SJCRH30 (cell line): ENCODE measurements at places on chromosomes 2 and 18. TPM values are rescaled to one million over a fixed set of nuclear protein-coding genes. Genes with fewer than 3 reads are reported as not detected.

MARCHF4 gene
- total RNA-seq = not detected in 2 replicates

- no peak overlapping the region for H3K4me3 ChIP-seq
- DNase-seq = peak; percentile 36
- H3K27ac ChIP-seq = no peak overlapping the region
- H3K36me3 ChIP-seq = no peaks in the 10 kb centered on the region
These were observed 723.7 kb downstream of the DCDC2C start for GRCh38 chr2:4427083-4427482.

DNA sequence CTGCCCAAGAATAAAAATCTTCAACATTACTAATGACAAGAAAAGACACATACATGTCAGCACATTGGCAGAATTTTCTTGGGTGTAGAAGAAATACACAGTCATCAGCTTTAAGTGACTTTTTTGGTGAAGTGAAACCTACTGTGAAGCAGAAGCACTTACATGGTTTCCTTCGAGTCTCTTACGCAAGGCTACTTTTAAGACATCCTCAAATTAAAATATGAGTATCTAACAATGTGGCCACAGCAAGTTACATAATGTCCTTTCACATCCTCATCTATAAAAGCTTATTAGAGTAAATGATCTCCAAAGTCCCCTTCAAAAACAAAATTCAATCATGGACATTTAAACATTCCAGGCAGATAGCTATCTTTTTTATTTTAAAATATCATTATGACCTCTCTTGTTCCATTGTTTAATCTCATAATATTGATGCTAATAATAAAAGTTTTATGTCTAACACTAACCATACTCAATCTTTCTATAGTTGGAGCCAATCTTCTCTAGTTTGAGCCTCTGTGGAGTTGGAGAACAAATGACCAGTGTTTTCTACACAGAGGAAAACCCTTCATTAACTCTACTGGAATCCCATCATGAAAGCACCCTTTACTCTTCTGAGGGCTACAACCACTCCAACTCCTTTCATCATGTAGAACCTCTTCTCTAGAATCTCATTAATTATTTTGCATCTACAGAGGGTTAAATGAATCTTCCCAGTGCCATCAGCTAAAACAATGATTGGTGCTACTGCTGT is 182.2 kb upstream of the ZFP36L2 start:
- peaks cover 27% of the 10 kb centered on the region for H3K4me1 ChIP-seq
- no peak for DNase-seq
- H3K27me3 ChIP-seq = no peaks in the 10 kb centered on the region
- no peak overlapping the region for H3K27ac ChIP-seq
- H3K4me3 ChIP-seq = no peak overlapping the region
- H3K36me3 ChIP-seq = no peaks in the 10 kb centered on the region

DNA sequence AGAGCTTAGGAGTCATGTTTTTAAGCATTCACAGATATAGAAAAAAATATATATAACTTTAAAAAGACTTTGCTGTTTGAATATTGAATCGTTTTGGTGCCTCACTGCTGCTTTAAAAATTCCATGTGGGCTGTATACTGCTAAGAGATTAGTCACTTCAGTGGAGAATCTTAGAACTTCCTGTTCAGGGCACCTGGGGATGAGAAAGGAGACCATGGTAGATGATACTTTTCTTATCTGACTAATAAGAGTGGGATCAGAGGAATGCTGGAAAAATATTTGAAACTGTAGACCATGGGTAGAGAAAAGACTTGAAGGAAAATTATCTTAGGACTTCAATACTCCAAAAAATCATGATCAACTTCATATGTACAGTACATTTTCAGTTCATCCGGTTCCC is 442.2 kb upstream of the SETBP1 start:
- H3K27ac ChIP-seq = no peak overlapping the region
- no peak overlapping the region for H3K4me3 ChIP-seq
- H3K36me3 ChIP-seq = no peaks in the 10 kb centered on the region
- no peaks in the 10 kb centered on the region for H3K27me3 ChIP-seq

DNA sequence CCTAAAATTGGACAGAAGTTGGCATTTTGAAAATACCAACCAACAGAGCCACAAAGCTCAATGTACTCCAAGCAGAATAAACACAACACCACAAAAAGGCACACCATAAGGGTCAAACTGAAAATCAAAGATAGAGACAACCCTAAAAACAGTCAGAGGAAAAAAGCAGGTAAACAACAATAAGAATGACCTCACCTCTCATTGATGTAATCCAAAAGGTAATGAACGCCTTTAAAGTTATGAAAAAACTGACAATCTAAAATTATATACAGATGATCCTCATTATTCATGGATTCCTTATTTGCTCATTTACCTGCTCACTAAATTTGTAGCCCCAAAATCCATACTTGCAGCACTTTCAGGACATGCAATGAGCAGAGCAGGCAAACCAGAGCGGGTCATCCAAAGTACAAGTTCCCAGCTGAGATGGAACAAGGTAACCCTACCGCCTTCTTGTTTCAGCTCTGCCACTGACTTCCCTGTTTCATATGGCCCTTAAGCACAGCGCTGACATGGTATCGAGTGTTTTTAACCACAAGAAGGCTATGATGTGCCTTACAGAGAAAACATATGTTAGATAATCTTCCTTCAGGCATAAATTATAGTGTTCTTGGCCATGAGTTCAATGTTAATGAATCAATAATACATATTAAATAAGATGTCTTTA is 17.0 kb downstream of the RTN4 start:
- no peaks in the 10 kb centered on the region for H3K27me3 ChIP-seq
- no peak for DNase-seq
- H3K4me3 ChIP-seq = no peak overlapping the region
- H3K27ac ChIP-seq = no peak overlapping the region
- no peaks in the 10 kb centered on the region for H3K4me1 ChIP-seq

- H3K4me1 ChIP-seq = no peaks in the 10 kb centered on the region
- no peak overlapping the region for H3K4me3 ChIP-seq
- no peak for DNase-seq
- H3K36me3 ChIP-seq = no peaks in the 10 kb centered on the region
These were observed 170.7 kb downstream of the ADCYAP1 start for GRCh38 chr18:1075322-1075721.

DNA sequence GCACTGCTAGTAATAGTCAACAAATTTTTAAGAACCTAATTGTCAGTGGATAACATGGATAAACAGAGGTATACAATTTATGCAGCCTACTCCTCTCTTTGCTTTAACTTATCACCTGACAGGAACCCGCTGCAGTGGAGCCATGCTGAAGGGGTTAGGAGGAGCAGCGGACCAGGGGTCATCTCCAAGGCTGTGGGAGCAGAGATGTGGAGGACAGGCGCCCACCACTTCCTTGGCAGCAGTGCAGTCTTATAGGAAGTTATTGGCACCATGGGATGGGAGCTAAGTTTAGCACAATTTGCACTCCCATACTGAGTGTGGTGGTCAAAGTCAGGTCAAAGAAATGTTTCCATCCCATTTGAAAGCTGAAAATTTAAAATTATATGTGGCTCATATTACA is 35.6 kb downstream of the HDLBP start:
- no peaks in the 10 kb centered on the region for H3K36me3 ChIP-seq
- no peak overlapping the region for H3K27ac ChIP-seq
- H3K4me3 ChIP-seq = no peak overlapping the region
- no peaks in the 10 kb centered on the region for H3K27me3 ChIP-seq
- DNase-seq = no peak
- no peaks in the 10 kb centered on the region for H3K4me1 ChIP-seq

DNA sequence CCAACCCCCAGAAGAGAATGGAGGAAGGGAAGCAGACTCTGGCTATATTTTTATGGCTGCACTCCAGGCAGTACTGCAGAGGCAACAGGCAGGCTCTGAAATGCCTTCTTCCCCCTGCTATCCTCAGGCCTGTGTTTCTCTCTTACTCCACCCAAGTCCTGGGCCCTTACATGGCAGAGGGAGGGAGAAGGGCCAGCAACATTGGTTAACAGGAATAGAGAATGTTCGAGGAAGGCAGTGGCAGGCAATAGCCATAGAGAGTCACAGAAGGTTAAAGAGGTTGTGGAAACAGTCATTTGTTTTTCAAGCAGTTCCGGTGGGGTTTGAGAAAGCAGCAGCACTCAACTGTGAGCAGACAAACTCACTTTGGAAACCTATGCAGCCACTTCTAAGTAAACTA is 15.1 kb upstream of the DARS1 start:
- peak; percentile 38 for DNase-seq
- no peak overlapping the region; the same call in 1 of the 2 replicates for H3K27ac ChIP-seq
- H3K36me3 ChIP-seq = no peaks in the 10 kb centered on the region
- H3K4me3 ChIP-seq = no peak overlapping the region
- H3K4me1 ChIP-seq = peaks cover 33% of the 10 kb centered on the region

SLC9A2 gene
- total RNA-seq = 0.10 TPM in 2 replicates

TBC1D8 gene
- 8.8 TPM in 2 replicates for total RNA-seq

- 0 out of 2 replicates have a peak, but pooled peaks cover 4% of the 10 kb centered on the region for H3K4me1 ChIP-seq
- H3K4me3 ChIP-seq = no peak overlapping the region
- DNase-seq = no peak
- no peaks in the 10 kb centered on the region for H3K27me3 ChIP-seq
These were observed 83.1 kb downstream of the BABAM2 start for GRCh38 chr2:27973592-27973991.

MOCOS gene
- total RNA-seq = 0.05 TPM in 1 of 2 replicates, not detected in the other

GRCh38 chr2:112262876-112263275 is 8.0 kb upstream of the ZC3H8 start:
- DNase-seq = no peak
- no peaks in the 10 kb centered on the region for H3K36me3 ChIP-seq
- no peaks in the 10 kb centered on the region for H3K4me1 ChIP-seq
- H3K27ac ChIP-seq = no peak overlapping the region

DNA sequence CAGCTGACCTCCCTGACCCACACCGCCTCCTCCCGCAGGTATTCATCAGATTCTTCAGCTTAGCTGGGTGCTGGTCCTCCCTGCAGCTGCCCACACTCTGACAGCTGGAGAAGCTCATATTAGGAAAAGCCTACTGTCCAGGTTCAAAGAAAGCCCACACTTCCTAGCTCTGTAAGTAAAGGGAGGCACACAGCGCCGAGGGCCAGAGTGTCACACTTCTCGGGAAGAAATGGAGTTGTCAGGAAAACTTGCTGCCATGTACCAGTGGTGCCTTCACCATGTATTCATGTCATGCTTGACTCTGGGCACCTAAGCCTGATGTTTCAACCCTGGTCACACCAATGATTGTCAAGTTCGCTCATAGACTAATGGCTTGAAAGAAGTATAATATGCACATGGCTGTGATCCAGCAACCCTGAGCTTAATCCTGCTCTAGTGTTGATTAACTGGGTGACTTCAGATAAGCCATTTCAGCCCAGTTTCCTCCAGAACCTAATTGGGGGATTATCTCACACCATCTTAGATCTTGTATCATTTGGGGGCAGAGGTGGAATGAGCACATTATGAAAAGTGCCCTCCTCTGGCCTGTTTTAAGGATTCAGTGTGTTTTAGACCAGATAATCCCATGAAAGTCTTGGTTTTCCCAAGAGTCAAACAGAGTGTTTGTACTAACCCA is 180.3 kb upstream of the PARD3B start:
- DNase-seq = peak; percentile 54
- H3K36me3 ChIP-seq = no peaks in the 10 kb centered on the region; the same call in 1 of the 2 replicates
- peaks cover 25% of the 10 kb centered on the region for H3K4me1 ChIP-seq
- peak overlapping the region; percentile 54 for H3K27ac ChIP-seq
- no peak overlapping the region for H3K4me3 ChIP-seq

ITGB6 gene
- 3.7 and 3.8 TPM in 2 replicates for total RNA-seq

- DNase-seq = no peak
- H3K4me3 ChIP-seq = no peak overlapping the region
- H3K36me3 ChIP-seq = no peaks in the 10 kb centered on the region
- no peaks in the 10 kb centered on the region for H3K4me1 ChIP-seq
These were observed 53.2 kb upstream of the GPR45 start for GRCh38 chr2:105188343-105188742.

GPC1 gene
- total RNA-seq = 73.9 and 78.1 TPM in 2 replicates

HS6ST1 gene
- 18.8 and 20.0 TPM in 2 replicates for total RNA-seq

GRCh38 chr2:74532222-74532621 is 2.5 kb downstream of the HTRA2 start:
- peaks cover 24% of the 10 kb centered on the region for H3K36me3 ChIP-seq
- H3K27ac ChIP-seq = no peak overlapping the region
- peaks cover 7% of the 10 kb centered on the region for H3K4me1 ChIP-seq
- no peaks in the 10 kb centered on the region for H3K27me3 ChIP-seq
- DNase-seq = no peak
- H3K4me3 ChIP-seq = no peak overlapping the region

DNA sequence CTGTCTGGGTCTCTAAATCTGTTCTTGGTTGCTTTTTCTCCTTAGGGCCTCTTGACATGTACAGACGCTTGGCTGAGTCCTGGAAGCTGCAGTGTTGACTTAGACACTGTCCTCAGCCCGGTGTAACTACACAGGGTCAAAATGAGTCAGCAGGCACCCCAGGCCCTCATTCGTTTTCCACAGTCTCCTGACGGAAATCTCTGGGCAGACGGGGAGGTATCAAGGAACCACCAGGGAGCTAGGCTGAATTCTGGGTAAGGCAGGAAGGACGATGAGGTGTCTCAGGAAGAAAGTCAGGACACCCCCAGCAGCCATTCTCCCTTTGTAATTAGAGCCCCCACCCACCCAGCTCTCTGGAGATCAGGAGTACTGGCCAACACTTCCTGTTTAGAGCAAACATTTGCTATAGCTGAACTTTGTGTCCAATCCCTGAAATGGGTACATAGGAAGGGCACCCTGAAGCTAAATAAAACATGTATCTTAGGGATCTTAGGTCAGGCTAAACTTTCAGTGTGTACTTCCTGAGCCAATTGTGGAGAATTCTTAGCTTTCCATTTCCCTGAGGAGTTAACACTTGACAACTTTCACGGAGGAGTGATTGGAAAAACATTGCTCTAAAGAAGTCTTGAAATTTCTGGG is 23.9 kb upstream of the EPAS1 start:
- DNase-seq = no peak
- no peak overlapping the region for H3K27ac ChIP-seq
- no peaks in the 10 kb centered on the region for H3K27me3 ChIP-seq
- H3K36me3 ChIP-seq = no peaks in the 10 kb centered on the region
- H3K4me1 ChIP-seq = peaks cover 25% of the 10 kb centered on the region

LCT gene
- not detected in 2 replicates for total RNA-seq

GRCh38 chr18:10514082-10514481 is 11.7 kb upstream of the NAPG start:
- H3K36me3 ChIP-seq = no peaks in the 10 kb centered on the region
- no peaks in the 10 kb centered on the region for H3K4me1 ChIP-seq
- H3K27me3 ChIP-seq = no peaks in the 10 kb centered on the region
- DNase-seq = no peak
- H3K27ac ChIP-seq = no peak overlapping the region

GRCh38 chr18:64720781-64721464 is 572.0 kb upstream of the LINC00305 start:
- DNase-seq = peak; percentile 65
- H3K27ac ChIP-seq = 0 out of 2 replicates have a peak overlapping the region, but pooled peaks have one; percentile 20
- peak overlapping the region; percentile 40 for H3K4me3 ChIP-seq
- H3K27me3 ChIP-seq = no peaks in the 10 kb centered on the region
- no peaks in the 10 kb centered on the region for H3K4me1 ChIP-seq

GRCh38 chr18:55264108-55264507 is 304.8 kb upstream of the CCDC68 start:
- no peaks in the 10 kb centered on the region; the same call in 1 of the 2 replicates for H3K36me3 ChIP-seq
- no peaks in the 10 kb centered on the region for H3K27me3 ChIP-seq

NUP35 gene
- total RNA-seq = 49.1 and 52.6 TPM in 2 replicates

- peak; percentile 15 for DNase-seq
- peaks cover 7% of the 10 kb centered on the region for H3K4me1 ChIP-seq
- H3K27ac ChIP-seq = 0 out of 2 replicates have a peak overlapping the region, but pooled peaks have one; percentile 1
- H3K36me3 ChIP-seq = no peaks in the 10 kb centered on the region
These were observed 29.6 kb upstream of the TTN start for GRCh38 chr2:178836807-178837206.
